ENCODE measurements at places on chromosomes 12 and 14. TPM values are rescaled to one million over a fixed set of nuclear protein-coding genes. Genes with fewer than 3 reads are reported as not detected.

The ACRBP gene
- not detected for total RNA-seq

The MANSC4 gene
- total RNA-seq, result not detected

The CHGA gene
- not detected for total RNA-seq

The IAPP gene
- total RNA-seq, result not detected

The IL22 gene
- total RNA-seq, result not detected

The FIGNL2 gene
- total RNA-seq, result not detected

The SDS gene
- 0.10 TPM for total RNA-seq

The RD3L gene
- total RNA-seq, result not detected

The CABP1 gene
- total RNA-seq, result not detected

The ELK3 gene
- total RNA-seq, result 34.9 TPM

The FAM186B gene
- not detected for total RNA-seq

The CERS5 gene
- total RNA-seq, result 26.1 TPM

The TMCC3 gene
- total RNA-seq, result 0.54 TPM

The GPR33 gene
- total RNA-seq, result not detected

The GALNT6 gene
- total RNA-seq, result 31.4 TPM

The LRP6 gene
- 13.0 TPM for total RNA-seq

The TC2N gene
- not detected for total RNA-seq

The GPR65 gene
- total RNA-seq, result 0.05 TPM

The NPFF gene
- not detected for total RNA-seq

The NRIP2 gene
- not detected for total RNA-seq

The SLC4A8 gene
- 12.3 TPM for total RNA-seq

The SLC25A3 gene
- 560 TPM for total RNA-seq

The CD69 gene
- 1.2 TPM for total RNA-seq

The DAD1 gene
- 811 TPM for total RNA-seq

The TMEM52B gene
- total RNA-seq, result 0.37 TPM

The NTS gene
- not detected for total RNA-seq

The SPIC gene
- not detected for total RNA-seq

The KRT3 gene
- not detected for total RNA-seq

The DTX1 gene
- not detected for total RNA-seq

The KRT72 gene
- not detected for total RNA-seq

The OTX2 gene
- total RNA-seq, result not detected

The ACSM4 gene
- not detected for total RNA-seq

The MANSC1 gene
- 10.3 TPM for total RNA-seq

The DBX2 gene
- total RNA-seq, result not detected

The MYRFL gene
- not detected for total RNA-seq

The CLEC14A gene
- total RNA-seq, result 0.20 TPM

The SDSL gene
- 6.7 TPM for total RNA-seq

The RPL10L gene
- not detected for total RNA-seq

The TMEM121 gene
- total RNA-seq, result 1.9 TPM

All from M059J (cell line).